AG10803 (cell line): ENCODE measurements at places on chromosomes 1 and 21.

GRCh38 chr1:171636141-171636540 is 14.1 kb downstream of the MYOCOS start:
- DNase-seq, result no peak

DNA sequence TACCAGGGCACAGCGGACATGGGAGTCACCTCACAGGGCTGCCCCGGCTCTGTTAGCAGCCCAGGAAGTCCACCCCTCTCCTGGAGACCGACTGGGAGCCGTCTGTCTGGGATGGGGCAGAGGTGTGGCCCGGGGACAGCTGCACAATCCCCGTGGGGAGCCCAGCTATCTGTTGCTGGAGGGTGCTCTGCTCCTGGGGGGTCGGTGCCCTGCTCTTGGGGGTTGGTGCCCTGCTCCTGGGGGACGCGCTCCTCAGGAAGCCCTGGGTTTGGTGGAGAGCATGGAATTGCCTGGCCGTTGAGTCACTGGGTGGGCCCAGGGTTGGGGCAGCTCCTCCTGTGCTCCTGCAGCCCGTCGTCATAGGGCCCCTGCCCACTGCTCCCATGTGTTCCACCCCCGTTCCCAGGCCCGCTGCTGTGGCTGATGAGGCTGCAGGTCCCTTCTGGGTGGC is 39.3 kb downstream of the AGPAT3 start:
- DNase-seq, result no peak

GRCh38 chr1:2189459-2190425 is 4.8 kb downstream of the FAAP20 start:
- peak; percentile 95 for DNase-seq

GRCh38 chr1:26912147-26912490 is 1.7 kb downstream of the NR0B2 start:
- no peak for DNase-seq

DNA sequence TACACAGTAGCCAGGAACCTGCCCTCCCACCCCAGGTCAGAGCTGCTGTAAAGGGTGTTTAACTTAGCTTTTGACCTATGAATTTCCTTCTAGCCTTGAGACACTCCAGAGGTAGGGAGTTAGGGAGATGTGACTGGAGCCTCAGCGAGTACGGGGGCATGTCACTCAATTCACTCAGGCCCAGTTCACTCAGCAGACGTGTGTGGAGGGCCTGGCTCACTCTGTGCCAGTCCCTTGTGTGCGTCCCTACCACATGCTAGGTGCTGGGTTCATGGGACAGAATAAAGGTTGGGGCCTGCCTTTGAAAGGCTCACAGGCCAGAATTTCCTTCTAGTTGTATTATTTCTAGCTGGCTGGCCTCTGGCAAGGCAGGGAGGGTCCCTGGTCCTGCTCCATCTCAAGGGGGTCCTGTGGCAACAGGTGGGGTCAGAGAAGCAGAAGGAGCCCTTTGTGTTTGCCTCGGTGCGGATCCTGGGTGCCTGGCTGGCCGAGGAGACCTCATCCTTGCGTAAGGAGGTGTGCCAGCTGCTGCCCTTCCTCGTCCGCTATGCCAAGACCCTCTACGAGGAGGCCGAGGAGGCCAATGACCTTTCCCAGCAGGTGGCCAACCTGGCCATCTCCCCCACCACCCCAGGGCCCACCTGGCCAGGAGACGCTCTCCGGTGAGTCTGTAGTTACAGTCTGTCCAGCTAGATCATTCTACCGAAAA is 4.5 kb downstream of the NCDN start:
- DNase-seq, result no peak

DNA sequence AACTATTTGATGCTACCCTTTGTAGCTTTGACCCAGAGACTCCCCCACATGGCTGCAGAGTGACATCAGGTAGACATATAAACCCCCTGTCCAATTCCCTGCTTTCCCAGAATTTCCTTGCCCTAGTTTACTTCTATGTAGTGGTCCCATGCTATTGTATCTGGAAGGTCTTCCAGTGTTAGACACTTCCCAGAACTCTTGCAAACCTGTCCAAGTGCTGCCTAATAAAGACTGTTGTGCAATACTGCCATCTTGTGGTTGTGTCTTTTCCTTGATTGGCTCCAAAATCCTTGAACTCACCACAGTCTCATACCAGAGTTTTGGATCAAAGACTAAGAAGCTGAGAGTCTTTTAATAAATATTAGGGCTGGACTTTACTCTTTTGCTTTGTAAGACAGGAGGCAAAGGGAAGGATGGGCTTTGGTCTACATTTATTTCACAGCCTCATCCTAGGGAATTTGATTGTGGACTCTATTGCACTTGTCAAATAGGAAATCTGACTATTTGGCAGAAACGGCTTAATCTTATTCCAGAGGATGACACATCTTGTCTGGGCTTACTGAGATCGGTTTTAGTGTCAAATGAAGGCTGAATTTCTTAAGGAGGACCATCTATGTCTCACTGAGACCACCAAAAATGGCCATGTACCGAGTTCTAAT is 169.9 kb downstream of the LRRC7 start:
- DNase-seq, result peak; percentile 72

DNA sequence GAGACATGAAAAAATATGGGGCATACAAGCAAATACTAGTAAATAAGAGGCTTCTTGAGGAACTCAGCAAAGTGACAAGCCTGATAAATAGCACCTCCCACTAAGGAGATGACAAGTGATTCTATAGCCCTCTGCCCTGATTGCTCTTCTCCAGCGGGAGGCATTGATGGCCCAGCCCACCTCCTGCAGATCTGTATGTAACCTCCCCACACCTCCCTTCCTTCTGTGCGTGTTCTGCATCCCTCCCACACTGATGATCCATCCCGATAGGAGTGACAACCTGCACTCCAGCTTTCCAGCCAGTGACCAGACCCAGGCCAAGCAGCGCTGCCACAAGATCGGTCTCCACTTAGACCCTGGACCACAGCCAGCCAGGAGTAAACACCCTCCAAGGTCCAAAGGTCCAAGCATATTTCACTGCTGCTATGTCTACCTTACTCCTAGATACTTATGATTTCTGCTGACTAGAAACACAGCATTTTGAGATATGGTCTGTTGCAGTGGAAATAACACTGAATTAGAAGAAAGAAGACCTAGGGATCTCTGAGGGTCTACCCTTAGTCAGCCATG is 176.1 kb downstream of the BRINP2 start:
- no peak for DNase-seq

- peak; percentile 70 for DNase-seq
Observed at GRCh38 chr1:154714638-154715037, 106.7 kb upstream of the ADAR start.

DNA sequence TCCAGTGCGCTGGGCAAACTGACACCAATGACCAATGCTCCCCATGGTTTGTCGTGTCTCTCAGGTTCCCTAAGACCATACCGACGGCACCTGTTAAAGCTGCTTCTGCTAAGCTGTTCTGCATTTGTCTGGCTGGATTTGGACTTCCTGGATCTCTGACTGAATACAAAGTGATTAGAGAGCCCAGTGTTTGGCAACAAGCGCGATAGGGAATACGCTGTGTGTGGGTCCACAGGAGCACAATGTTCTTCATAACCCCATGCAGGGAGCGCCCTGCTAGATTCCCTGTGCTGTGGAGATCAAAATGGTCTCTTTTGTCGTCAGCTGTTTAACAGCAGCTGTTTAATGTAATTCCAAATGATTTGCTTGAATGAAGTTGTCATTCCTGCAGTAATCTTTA is 26.0 kb upstream of the ESRRG start:
- no peak for DNase-seq

DNA sequence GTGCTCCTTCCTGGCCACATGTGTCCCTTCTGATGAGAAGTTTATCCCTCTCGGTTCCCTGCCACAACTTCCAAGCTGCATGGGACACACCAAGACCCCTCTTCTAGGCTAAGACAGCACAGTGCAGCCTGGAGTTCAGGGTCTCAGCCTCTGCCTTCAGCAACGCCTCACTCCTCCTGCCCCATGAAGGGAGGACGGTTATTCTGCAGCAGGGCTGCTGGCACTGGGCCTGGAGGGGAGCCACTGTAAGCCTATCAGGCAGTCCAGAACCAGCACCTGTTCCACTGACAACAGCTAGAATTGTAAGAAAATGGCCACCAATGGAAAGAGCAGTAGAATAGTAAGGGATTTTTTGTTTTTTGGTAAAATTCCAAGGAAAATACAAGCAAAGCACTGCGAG is 72.3 kb downstream of the GALNT2 start:
- no peak for DNase-seq

GRCh38 chr1:42738678-42739226 is 1.3 kb downstream of the CLDN19 start:
- DNase-seq, result no peak

- DNase-seq, result no peak
Observed at GRCh38 chr1:48540587-48540986, 68.6 kb upstream of the SPATA6 start.

DNA sequence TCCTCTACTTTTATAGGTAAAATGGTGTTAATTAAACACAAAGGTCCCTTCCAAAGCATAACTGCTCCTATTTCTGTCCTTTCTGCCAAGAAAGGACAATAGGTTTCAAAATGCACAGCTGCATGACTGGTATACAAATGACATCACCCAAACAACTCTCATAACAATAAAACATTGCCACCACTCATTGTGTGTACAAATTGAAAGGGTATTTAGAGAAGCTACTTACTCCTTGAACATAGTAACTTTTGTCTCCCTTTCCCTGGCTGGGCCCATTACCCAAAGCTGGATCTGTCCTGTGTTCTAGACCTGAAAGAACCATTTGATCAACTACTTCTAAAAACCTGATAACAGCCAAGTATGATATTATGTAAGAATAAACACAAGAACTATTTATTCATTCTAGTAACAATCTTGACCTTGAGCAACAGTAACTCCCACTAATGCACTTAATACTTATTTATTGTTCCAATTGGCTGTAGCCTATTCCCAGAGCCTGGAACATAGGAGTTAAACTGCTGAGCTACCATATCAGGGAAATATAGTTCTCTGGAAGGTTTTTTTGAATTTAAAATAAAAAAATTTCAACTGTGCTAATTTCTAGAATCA is 38.2 kb downstream of the TTLL7 start:
- DNase-seq, result no peak

GRCh38 chr1:6588893-6589520 is 9.2 kb downstream of the ZBTB48 start:
- no peak for DNase-seq

- no peak for DNase-seq
Observed at GRCh38 chr1:231241750-231242149, 738 bp downstream of the GNPAT start.

DNA sequence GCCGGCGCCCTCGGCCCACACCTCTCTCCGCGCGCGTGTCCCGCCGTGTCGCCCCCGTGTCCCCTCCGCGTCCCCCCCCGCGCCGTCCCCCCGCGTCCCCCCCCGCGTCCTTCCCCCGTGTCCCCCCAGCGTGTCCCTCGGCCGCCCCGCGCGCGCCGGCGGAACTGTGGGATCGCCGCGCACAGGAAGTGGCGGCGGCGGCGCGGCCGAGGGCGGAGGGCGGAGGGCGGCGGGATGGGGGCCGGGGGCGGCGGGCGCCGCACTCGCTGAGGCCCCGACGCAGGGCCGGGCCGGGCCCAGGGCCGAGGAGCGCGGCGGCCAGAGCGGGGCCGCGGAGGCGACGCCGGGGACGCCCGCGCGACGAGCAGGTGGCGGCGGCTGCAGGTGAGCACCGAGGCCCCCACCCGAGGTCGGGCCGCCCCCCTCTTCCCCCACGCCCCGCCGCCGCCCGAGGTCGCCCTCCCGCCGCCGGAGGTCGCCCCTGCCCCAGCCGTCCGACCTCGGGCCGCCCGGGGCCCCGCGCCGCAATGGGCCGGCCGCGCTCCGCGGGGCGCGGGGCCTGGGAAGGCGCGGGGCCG is at the start of gene AGPAT3:
AGPAT3 (plus strand) TSS at position 262 of the 578 bp plus-strand sequence. CDS start 94,459 bp downstream, outside the sequence.
- peak; percentile 17 for DNase-seq

- DNase-seq, result peak; percentile 66
Observed at GRCh38 chr21:46183910-46184624, at the start of gene SPATC1L. Gene SPATC1L (minus strand): TSS chr21:46184459. CDS start chr21:46182816, 1,643 bp downstream.

DNA sequence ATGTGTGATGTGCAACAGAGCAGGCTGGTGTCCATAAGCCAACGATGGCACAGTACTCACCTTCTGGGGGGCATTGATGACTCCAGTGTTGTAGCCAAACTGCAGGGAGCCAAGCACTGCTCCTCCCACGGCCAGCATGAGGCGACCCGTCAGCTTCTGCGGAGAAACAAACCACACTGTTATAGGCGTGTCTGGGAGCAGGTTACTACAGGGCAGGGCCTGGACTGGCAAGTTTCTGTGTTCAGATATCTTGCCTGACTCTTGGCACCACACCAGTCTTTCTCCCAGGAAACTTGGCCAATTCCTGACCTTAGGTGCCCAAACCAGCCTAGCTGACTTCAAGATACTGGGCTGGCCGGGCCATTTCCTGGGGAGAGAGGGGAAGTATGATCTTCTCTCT is 15.5 kb downstream of the SLC2A1 start:
- DNase-seq, result no peak

- no peak for DNase-seq
Observed at GRCh38 chr1:19385221-19385620, 73.1 kb downstream of the SLC66A1 start.

- no peak for DNase-seq
Observed at GRCh38 chr1:235075777-235076308, 52.8 kb downstream of the TOMM20 start.

DNA sequence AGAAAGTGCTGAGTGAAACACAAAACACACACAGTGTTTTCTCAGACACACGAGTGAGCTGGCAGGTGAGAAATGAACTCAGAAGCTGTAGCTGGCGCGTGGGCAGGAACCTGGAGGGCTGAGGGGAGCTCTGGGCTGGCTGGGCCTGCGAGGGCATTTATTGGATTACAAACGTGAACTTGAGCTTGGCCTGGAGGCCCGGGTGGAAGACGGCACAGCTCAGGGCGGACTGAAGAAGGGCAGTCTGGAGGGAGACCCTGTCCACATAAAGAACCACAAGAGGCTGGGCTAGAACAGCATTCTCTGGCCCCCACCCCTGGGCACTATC is 52.1 kb upstream of the ADARB1 start:
- no peak for DNase-seq

- DNase-seq, result peak; percentile 70
Observed at GRCh38 chr1:96236156-96236739, 485.3 kb upstream of the PTBP2 start.

- DNase-seq, result no peak
Observed at GRCh38 chr1:117644696-117645311, 39.0 kb downstream of the TENT5C start.

- DNase-seq, result no peak
Observed at GRCh38 chr1:162088281-162088969, 18.9 kb downstream of the NOS1AP start.

GRCh38 chr1:75471252-75471651 is 139.7 kb downstream of the SLC44A5 start:
- no peak for DNase-seq

- no peak for DNase-seq
Observed at GRCh38 chr1:68433395-68433794, 16.4 kb downstream of the RPE65 start.
